ENCODE measurements at places on chromosomes 16 and 17.

DNA sequence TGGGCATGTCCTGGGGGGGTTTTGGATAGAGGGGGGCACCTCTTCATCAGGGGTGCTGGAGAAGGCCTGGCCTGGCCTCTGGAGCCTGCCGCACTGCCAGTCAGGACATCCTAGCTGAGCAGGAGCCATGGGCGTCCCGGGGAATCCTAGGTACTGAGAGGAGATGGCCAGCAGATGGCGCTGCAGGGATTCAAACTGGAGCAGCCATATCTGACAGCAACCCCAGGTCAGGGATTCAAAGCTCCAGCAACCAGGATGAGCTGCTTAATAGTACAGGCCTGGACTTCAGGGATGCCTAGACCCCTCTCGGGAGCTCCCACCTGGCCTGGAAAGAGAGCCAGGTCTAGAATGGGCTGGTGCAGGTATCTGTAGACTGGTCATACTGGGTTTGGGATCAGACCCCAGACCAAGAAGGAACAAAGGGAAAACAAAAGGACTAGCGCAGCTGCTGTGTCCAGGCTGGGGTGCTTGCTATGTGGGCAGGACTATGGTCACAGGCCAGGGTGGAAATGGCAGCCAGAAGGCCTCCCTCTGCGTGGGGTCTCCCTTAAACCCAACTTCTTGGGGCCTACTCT lies 306.9 kb upstream of the RBFOX1 start:
- no peak for DNase-seq

GRCh38 chr16:11099672-11100205 lies 155.4 kb downstream of the CLEC16A start:
- no peak for DNase-seq

GRCh38 chr16:79437764-79438751 lies 162.5 kb downstream of the MAF start:
- DNase-seq = no peak

DNA sequence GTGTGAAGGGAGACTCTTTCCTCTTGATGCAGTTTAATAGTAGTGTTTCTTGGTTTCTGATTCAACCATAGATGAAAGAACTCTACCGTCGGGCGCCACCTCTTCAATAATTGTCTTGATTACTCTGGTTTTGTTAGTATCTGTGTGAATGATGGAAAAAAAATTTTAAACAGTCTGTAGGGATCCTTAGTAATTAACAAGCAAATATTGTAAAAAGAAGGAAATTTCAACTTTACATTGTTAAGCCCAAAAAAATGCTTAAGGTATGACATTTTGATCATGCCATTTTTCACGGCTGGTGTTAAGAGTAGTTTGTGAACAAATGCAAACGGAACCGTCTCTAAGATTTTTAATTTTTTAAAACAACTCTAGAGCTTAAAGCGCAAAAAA lies 4.1 kb downstream of the KRT10 start:
- no peak for DNase-seq

GRCh38 chr16:13808102-13808501 lies 111.9 kb upstream of the ERCC4 start:
- no peak for DNase-seq

DNA sequence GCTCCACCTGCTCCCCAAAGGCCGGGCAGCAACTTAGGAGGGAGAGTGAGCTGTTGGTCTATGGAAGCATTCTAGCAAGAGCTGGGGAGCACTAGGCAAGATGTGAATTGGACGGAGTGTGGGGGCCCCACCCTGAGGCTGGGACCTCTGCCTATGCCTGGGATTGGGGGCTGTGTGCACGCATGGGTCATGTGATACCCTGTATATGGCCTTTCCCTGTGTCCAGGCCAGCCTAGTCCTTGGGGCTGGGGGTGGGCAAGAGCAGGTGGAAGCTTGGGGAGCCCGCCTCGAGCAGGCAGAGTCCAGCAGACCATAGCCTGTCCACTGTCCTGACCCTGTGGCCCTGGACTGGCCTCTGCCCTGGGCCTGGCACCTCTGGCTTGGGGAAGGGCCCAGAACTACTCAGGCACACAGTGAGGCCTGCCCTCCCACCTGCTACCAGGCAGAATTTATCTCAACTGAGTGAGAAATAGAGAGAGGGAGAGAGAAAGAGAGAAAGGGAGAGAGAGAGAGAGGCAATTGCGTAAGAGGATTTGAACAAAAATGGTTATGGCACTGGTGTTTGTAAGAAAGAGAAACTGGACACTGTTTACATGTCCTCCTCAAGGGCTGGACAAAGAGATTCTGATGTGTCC lies 19.1 kb downstream of the PDP2 start:
- no peak for DNase-seq

DNA sequence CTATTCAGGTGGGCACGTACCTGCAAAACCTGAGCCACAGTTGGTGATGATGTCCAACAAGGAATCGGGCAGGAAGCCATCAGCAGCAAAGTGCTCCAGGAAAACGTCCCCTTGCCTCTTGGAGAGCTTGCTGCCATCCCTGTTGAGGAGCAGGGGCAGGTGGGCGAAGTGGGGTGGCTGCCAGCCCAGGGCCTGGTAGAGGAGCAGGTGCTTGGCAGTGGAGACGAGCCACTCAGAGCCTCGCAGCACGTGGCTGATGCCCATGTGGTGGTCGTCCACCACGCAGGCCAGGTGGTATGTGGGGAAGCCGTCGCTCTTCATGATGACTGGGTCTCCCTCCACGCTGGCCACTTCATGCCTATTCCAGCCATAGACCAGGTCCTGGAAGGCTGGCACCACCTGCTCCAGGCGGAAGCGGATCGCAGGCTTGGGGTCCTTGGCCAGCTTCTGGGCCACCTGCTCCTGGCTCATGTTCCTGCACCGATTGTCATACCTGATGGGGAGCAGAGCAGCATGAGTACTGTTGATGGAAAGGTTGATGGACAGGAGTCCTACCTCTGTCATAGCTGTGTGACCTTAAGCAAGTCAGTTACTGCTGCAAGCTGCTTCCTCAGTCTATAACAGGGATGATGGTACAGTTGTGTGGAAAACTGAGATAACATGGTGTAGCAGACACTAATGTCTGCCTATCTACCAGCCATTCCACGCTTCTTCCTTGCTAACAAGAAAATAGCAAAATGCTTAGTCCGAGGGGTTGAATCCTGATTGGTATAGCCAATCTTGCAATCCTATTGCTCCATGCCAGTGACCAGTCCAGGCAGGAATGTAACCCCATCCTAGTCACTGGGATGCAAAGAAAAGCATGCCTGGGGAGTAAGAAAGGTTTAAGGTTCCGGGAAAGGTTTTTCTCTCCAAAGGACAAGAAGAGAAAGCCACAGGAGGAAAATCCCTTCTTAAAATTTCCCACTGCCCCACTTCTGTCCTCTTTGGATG lies 22.0 kb downstream of the EARS2 start:
- DNase-seq = no peak

DNA sequence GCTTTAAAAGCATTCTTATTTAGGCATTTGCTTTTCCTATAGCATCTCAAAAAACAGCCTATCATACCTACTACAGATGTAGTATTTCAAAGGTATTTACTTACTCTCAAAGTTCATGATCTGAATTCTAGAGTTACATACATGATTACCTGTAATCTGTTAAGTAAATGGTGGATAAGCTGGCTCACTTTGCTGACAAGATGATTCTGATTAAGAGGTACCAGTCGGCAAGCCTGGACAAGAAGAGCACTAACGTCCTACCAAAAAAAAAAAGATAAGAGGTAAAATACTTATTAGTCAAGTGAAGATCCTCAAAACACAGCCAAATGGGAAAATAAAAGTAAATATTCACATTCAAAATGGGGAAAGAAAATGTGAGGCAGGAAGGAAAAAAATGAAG lies 2.7 kb downstream of the HEATR6 start:
- DNase-seq = no peak

GRCh38 chr17:66964930-66965800 lies 658 bp downstream of the CACNG4 start:
- no peak for DNase-seq

- DNase-seq = no peak
Measured at GRCh38 chr16:71622088-71622487, 3.9 kb upstream of the MARVELD3 start.

DNA sequence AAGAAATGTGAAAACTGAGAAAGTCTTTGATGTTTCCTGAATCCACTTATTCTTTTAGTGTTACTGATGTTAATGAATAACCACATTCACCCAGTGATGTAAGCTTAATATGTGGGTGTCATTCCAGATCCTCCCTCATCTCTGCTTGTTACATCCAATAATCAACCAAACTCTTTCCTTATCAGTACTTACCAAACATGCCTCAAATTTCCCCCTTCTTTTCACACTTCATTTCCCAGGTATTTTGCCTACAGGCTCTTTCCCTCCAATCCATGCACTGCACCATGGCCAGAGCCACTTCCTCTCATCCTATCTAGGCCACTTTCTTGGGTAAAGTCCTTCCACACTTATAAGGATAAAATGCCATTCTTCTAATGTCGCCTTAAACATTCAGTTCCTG lies 451.5 kb downstream of the NPIPA7 start:
- no peak for DNase-seq

DNA sequence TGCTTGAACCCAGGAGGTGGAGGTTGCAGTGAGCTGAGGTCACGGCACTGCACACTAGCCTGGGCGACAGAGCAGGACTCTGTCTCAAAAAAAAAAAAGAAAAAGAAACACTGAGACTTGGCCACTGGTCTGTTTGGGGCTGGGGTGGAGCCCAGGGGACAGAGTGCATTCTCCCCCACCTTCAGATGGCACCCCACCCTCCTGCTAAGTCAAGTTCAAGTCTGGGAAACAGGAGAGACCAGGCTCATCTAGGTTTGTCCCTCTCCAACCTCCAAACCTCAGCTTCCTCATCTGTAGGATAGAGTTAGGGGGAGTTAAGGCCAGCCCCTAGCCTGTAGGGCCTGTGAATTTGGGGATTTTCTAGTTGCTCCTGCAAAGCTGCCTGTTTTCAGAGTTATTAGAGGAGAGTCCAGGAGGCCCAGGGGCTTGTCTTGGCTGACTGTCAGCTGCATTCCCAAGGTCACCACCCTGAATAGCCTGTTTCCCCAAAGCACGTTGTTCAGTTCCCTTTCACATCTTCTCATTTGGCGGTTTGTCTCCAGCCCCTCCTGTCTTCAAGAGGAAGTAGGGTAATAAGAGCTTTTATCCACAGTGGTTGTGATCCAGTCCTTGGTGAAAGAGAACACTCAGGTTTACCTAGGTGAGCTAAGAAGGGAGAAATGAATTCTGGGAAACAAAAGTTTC lies 2.2 kb downstream of the MT3 start:
- no peak for DNase-seq

- no peak for DNase-seq
Measured at GRCh38 chr16:66035096-66035495, 331.4 kb upstream of the CDH5 start.

Measured in activated T-helper 1 cell treated with anti-CD3 and anti-CD28 coated beads, Interleukin-2, amount 50 U/mL, for 16 hours (primary cell).